Mucosa of gallbladder (tissue), 1 donor: ENCODE measurements at places on chromosomes 3 and 15. TPM values are rescaled to one million over a fixed set of nuclear protein-coding genes. Genes with fewer than 3 reads are reported as not detected.

GRCh38 chr3:120908795-120909601 lies 993 bp downstream of the STXBP5L start:
- DNase-seq: no peak

- DNase-seq: peak; percentile 53
These were observed 630.4 kb upstream of the TBL1XR1 start for GRCh38 chr3:177827511-177828207.

DNA sequence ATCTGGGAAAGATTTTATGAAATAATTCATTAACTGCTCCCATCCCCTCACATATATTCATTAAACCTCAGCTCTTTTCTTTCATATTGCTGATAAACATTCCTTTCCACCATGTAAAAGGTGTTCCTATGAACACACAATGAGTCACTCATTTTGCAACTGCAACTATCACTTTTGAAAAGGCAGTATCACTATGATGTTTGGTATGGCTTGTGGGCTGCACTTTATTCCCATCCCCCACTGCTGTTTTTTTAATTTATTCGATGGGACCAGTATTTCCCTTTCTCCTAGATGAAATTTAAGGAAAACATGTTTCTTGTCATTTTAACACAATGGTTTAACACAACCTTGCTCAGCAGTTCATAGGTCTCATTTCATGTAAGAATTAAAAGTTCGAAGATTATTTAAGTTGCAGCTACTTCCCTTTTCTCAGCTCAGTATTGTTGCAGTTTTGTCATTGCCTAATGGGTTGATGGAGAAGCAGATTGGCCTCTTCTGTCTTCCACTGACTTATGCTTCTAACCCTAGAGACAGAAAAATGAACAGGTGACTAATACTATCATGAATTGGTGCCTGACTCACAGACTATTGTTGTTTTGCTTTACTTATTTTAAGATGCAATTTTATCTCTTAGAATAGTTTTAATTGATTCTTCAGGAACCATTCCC lies 280.3 kb downstream of the ZPLD1 start:
- DNase-seq: no peak

- no peak for DNase-seq
These were observed 75.0 kb downstream of the MAGEF1 start for GRCh38 chr3:184636741-184637316.

- no peak for DNase-seq
These were observed 219.3 kb downstream of the EBLN2 start for GRCh38 chr3:73280746-73281145.

Gene TRH
- total RNA-seq: not detected

- DNase-seq: no peak
These were observed 315.8 kb downstream of the NTRK3 start for GRCh38 chr15:87940768-87941167.

Gene IQCH
- 2.1 TPM for total RNA-seq

GRCh38 chr15:33183334-33183733 lies 11.2 kb downstream of the FMN1 start:
- DNase-seq: no peak

DNA sequence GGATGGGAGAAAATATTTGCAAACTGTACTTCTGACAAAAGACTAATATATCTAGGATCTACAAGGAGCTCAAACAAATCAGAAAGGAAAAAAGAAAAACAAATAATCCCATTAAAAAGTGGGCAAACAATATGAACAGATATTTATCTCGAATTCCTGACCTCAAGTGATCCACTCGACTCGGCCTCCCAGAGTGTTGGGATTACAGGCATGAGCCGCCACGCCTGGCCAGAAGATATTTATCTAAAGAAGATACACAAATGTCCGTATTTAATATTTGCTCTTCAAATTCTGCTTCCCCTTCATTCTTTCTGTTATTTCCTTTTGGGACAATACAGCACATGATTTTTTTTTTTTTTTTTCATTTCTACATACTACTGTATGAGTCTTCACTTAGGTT lies 151.7 kb upstream of the GRM7 start:
- no peak for DNase-seq

Gene ARGFX
- not detected for total RNA-seq

DNA sequence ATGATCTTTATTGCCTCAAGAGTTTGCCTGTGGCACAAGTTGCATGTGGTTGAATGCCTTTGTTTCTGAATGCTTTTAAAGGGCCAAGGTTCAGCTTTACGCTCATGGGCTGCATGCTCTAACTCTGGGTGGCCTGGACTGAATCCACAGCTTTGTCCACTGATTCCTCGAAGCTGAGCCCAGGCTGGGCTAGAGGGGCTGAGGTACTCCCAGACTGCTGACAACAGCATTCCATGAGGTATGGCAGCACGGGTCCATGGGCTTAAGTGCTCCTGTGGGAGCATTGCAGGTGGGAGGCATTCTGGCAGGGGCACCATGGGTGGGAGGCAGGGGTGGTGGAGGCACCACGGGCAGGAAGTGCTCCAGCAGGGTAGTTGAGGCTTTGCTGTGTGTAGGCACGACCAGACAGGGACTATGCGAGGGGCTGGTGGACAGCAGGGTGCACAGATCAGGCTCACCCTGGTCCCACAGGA lies 61.6 kb downstream of the GLCE start:
- no peak for DNase-seq

DNA sequence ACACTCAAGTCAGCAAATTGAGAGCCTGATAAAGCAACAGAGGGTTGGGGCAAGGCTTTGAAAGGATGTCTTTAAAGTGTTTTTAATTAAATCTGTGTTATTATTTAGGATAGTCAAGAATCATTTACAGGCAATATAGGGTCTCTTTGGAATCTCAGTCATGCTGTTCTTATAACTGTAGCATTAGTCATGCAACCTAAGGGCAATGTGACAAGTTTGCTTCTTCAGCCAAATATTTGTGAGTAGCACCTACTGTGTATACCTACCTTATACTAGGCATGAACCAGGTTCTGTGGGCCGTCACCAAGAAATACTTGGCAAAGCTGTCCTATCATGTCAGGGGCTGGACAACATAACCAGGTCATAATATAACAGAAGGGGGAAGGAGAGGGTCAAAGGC lies 184.6 kb upstream of the TRIM42 start:
- DNase-seq: no peak

Gene ANKRD63
- 1.6 TPM for total RNA-seq

- no peak for DNase-seq
These were observed 39.8 kb downstream of the RIOX2 start for GRCh38 chr3:97932387-97932801.

Gene TMEM108
- total RNA-seq: 0.95 TPM

DNA sequence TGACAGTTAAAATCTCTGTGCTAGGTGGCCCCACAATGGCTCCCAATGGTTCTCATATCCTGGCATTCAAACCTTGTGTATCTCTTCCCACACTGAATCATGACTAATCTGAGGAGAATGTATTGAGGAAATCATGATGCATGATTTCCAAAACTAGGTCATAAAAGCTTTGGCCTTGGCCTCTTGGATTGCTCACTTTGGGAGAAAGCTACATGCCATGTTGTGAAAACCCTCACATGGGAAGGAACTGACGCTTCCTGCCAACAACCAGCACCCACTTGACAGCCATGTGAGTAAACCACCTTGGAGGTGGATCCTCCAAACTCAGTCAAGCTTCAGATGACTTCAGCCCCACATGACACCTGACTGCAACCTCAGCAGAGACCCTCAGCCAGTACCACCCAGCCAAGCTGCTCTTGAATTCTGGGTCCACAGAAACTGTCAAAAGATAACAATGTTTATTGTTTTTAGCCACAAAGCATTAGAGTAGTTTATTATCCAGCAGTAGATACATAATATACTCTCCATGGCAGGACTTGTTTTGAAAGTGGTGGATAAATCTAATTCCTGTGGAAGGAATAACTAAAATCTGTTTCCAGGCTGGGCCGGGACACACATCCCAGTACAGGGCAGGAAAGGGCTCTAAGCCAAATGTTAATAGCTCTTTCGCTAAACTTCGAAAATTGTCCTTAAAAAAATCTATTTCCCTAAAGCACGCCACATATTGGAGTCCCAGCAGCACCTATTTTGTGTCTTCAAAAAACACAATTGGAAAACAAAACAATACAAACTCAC lies 1.0 kb upstream of the ZNF620 start:
- DNase-seq: no peak

DNA sequence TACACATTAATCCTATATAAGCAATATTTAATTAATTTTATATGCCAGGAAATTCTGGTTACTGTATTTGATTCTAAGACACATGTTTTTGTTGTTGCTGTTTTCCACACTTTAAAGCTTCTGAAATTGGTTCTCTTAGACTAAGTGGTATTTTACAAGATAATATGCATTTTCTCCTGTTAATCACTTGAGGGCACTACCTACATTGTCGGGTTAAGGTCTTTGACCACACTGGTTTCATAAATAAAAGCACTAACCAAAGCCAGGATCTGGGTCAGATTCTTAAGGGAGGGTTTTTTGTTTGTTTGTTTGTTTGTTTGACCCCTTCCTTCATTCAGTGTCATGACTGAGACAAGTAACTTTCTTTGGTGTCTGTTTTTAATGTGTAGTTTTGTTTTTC lies 590.2 kb downstream of the RBMS3 start:
- DNase-seq: no peak

DNA sequence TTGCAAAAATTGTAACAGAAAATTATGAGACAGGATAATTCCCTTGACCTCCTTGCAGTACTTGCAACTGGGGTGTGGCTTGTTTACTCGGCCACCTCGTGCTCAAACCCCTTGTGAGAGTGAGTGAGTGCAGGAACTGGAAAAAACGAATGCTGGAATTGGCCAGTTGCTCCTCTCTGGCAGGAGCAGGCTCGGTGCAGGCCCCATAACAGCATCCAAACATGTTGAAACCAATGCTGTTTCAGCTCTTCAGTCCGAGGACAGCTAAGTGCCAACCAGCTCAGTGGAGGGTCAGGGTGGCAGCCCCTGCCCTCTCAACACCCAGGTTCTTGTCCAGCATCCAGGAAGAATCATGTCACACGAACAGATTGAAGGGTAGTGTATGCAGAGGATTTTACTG lies 36.9 kb downstream of the METTL6 start:
- DNase-seq: no peak

Gene MRPL46
- 17.5 TPM for total RNA-seq

Gene DNAH12
- total RNA-seq: 0.52 TPM

GRCh38 chr3:48400824-48401433 lies 28.9 kb downstream of the FBXW12 start:
- DNase-seq: peak; percentile 62

- no peak for DNase-seq
These were observed 273.2 kb downstream of the MECOM start for GRCh38 chr3:169390271-169390670.

DNA sequence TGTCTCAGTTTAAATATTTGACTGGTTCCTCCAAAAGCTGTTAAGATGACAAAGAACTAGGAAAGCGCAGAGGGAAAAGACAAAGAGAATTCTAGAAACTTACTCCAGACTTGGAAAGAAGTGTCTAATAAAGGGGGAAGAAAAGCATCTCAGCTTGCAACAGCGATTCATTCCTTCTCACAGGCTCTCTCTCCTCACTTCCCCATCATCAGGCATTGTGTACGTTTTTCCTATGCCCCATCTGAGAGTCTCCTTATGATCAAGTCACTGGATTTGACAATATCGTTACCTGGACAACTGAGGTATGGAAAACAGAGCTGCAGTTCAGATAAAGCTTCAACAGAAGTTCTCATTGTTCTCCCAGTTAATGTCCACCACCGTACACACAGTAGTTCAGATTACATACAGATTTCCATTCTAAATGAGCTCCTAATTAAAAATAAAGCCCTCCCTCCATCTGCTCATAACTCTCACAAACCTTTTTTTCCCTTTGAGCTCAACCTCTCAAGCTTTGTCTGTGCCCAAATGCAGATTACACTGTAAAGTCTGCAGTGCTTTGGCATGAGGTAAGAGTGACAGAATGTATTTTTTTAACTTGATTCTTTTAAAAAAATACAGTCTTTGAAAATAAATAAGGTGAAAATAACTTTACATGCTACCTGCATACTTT lies 254.4 kb upstream of the THBS1 start:
- no peak for DNase-seq

DNA sequence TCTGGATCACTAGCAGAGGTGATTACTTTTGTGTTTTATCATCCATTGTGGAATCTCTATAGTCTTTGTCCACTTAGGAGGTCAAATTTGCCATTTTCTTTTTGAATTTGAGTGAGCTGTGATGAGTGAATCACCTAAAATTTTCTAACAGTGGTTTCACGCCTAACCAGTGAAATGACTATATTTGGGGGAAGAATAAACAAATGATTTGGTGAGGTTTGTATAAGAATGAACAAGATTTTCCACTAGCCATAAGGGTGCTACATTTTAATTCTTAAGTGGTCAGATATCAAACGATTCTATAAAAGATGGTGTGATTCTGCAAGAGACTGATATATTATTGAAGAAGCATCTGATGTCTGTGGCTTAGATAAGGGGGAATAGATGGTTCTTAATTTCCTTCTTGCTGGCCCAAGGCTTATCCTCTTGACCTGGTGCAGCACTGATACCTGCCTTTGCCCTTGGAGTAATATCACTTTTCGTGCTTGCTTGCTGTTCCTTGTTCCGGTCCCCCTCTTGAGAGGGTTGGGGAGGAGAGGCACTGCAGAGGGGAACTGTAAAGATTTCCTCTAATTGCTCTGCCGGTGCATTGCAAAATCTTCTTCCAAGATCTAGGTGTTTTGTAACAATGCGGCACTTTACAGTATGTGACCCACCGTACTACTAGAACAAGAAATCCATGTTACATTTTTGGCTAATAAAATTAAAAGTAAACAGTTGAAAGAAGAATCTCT lies 14.5 kb downstream of the C3orf20 start:
- no peak for DNase-seq

Gene ZNF717
- total RNA-seq: 18.2 TPM

- peak; percentile 92 for DNase-seq
These were observed 58.8 kb downstream of the TRAK1 start for GRCh38 chr3:42149975-42150374.

Gene BCL2A1
- total RNA-seq: 1.9 TPM

GRCh38 chr3:128196647-128197046 lies 43.4 kb downstream of the EEFSEC start:
- no peak for DNase-seq

GRCh38 chr3:195696632-195697278 lies 24.0 kb upstream of the MUC20 start:
- no peak for DNase-seq

Gene AADACL2
- 0.14 TPM for total RNA-seq

DNA sequence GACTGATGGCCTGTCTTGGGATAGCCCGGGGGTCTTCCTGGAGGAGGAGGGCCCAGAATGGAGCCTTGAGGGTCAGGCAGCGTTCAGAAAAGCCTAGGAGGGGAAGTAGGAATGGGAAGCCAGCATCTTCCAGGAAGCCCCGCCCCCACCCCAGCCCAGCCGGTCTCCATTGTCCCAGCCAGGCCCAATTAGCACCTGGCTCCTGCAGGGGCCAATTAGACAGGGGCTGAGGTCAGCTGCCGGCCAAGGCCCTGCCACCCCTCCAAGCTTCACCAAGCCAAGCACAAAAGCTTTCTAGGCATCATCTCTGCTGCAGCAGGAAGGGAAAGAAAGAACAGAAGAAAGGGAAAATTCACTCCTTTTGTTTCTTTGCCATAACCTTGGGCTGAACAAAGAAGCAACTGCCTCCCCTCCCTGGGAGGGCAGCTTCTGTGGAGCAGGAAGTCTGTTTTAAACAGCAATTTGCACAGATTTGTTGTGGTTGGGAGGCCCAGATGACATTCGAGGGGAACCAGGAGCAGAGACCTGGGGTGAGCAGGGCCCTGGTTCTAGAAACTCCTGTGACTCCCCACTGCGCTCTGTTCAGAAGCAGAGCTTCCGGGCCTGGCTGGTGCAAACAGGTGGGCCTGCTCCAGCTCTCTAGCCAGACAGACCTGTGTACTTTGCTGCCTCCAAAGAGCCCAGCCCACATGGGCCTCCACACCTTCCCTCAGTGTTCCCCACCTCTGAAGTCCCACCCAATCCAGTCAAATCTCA lies 47.7 kb downstream of the CYP11A1 start:
- DNase-seq: no peak
